ENCODE measurements at places on chromosomes 7 and 10.

DNA sequence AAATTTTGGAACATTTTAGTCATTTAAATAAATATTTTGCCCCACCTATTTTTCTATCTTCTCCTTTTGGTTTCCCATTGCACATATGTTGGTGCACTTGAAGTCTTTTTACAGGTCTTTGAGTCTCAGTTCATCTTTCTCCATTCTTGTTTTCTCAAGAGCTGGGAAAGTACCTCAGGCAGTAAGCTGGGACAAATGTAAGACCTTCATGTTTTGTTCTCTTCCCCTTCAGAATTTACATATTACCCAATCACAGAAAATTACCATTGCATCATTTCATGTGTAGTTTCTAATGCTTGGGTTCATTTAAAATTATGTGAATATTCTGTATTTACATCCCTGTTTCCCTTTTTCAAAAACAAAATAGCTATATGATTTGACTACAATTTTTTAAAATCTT, 1150.0 kb upstream of the POT1 start:
- no peak for DNase-seq

DNA sequence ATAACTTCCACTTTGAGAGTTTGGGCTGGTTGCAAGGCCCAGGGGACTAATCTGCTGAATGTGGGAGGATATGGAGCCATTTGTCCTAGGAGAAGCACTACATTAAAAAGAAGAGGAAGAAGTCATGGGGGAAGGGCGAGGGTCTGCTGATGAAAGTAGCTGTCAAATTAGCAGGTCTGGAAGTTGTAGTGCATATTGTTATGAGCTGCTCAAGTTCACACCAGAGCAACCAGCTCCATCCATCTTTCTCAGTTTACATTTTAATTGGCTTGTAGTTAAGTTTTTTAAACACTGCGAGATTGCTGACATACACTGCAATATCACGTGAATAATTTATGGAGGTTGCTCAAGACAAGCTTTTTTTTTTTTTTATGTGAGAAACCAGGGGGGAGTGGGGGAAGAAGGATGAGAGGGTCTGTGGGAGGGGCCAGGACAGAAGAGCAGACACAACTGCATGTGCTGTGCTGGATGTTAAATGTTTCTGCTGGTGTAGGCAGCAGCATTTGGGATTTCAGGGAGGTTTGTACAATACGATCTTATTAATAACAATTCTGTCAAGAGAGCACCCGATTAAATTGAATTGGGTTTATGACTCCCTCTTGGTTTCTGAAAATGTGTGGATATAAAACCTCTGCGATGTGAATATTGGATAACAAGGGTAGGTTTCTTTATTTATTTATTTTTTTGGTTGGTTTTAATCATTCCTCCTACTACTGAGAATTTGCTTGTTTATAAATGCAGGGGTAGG, 759.0 kb upstream of the GALNT17 start:
- no peak for DNase-seq

- DNase-seq, result no peak
Measured at GRCh38 chr7:116357781-116358670, 141.5 kb upstream of the CAV2 start.

GRCh38 chr7:2468227-2468626, 8.0 kb downstream of the GRIFIN start:
- no peak for DNase-seq

- no peak for DNase-seq
Measured at GRCh38 chr10:78336402-78336791, 302.7 kb downstream of the RPS24 start.

DNA sequence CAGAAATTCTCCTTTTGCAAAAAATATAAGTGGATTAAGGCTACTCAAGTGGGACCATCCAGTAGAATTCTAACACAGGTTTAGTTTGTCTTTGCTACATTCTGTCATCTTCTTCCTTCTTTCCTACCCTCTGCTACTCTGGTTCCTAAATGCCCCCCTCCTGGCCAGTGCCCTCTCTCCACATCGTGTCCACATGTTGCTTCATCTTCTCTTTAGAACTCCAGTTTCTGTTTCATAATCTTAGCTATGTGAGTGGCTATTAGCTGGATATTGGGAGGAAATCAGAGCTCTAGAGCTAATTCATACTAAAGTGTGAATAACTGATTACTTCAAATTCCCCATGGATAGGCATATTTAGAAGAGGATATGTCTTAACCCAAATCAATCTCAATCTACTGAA, 528.5 kb downstream of the LRMDA start:
- no peak for DNase-seq

GRCh38 chr7:105014693-105015389, 836 bp downstream of the KMT2E start:
- DNase-seq, result peak; percentile 65

- DNase-seq, result no peak
Measured at GRCh38 chr10:21600804-21601433, 66.9 kb downstream of the MLLT10 start.

GRCh38 chr10:112915590-112916572, 34.2 kb upstream of the TCF7L2 start:
- DNase-seq, result no peak

DNA sequence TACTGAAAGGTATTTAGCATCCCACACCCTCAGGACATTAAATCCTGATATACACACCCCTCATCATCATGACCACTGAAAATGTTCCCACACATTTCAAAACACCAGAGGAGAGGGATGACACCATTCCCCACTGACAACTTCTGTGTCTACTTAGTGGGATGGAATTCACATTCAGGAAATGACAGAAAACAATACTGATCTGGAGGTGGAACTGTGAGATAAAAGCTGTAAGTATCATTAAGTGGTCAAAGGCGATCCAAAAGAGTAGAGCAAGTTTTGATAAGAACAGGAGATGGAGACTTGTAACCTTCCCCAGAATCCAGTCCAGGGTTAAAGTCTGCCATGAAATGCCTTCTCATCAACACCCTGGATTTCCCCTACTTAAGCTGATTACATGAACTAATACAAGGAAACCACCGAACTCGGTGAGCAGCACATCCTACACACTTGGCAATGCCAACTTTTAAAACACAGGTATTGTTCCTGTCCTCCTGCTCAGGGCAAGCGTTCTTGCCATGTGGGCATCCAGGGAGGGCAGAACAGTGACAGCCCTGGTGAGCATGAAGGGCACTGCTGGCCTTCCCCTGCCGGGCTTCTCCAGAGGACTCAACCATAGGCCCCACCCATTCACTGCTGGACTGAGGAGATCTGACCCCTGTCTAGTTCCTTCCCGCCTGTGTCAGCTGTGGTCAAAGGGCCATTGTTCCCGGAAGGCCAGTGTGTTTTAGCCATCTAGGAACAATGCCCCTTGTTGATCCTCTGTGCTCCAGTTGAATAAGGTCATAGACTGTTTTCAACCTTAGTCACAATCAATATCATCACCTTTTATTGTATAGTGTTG, 85.0 kb downstream of the SGMS1 start:
- DNase-seq, result no peak

DNA sequence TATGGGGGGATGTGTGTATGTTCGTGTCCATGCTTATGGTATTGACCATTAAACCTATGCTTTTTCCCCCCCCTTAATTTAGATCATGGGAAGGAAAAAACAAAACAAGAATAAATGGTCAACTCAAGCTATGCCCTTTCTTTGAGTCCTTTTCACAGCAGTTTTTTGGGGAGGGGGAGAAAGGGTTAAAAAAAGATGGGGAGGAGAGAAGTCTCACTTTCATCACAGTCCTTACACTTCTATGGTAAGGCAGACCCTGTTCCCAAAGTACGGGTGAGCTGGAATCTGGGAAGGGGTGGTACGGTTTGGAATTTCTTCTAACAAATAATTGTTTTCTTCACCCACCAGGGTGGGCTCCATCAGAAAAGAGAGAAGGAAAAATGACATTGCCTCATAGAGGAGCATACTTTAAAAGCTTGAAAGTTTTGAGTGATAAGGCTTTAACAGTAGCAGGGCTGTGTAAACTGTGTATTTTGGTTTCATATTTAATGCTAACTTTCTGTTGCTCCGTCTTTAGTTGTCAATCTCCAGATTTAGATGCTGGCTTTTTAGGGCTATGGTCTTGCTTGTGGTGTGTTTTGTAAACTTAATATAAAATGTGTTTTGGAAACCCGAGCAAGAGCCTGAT, 180.1 kb downstream of the TCF7L2 start:
- no peak for DNase-seq
